Kidney epithelial cell (primary cell): ENCODE measurements at places on chromosomes 7 and 10. TPM values are rescaled to one million over a fixed set of nuclear protein-coding genes. Genes with fewer than 3 reads are reported as not detected.

TMEM178B gene
- 5.5 and 9.7 TPM in 2 replicates for total RNA-seq

ACTR3C gene
- 3.3 and 4.0 TPM in 2 replicates for total RNA-seq

SPDYE5 gene
- not detected in 2 replicates for total RNA-seq

HOXA5 gene
- total RNA-seq: 18.8 and 19.1 TPM in 2 replicates

NUDCD3 gene
- total RNA-seq: 71.7 and 81.7 TPM in 2 replicates

TNS3 gene
- 41.2 and 57.0 TPM in 2 replicates for total RNA-seq

DRGX gene
- not detected in 2 replicates for total RNA-seq

OR9A2 gene
- not detected in 2 replicates for total RNA-seq

BAZ1B gene
- 60.3 and 61.1 TPM in 2 replicates for total RNA-seq

TNKS2 gene
- 57.6 and 58.1 TPM in 2 replicates for total RNA-seq
